ENCODE measurements at places on chromosomes 2 and 18. TPM values are rescaled to one million over a fixed set of nuclear protein-coding genes. Genes with fewer than 3 reads are reported as not detected.

DNA sequence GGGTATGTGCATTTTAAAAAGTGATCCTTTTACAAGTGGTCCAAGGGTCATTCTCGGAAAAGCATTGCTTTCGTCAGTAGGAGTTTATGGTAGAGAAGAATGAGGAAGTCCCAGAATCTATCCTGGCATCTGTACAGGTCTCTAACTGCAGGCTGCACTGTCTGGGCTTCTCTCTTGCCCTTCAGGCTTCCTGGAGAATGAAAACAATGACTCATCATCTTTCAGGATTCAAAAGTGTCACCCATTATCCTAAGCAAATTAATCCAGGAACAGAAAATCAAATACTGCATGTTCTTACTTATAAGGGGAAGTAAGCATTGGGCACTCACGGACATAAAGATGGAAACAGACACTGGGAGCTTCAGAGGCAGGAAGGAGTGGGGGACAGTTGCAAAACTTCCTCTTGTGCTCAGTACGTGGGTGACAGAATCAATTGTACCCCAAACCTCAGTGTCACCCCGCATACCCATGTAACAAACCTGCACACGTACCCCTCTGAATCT, 60.2 kb upstream of the TXNDC2 start:
- peak; percentile 83 for DNase-seq

GRCh38 chr2:53785366-53785765, 1.4 kb downstream of the ASB3 start:
- DNase-seq, result no peak

Gene TTN
- total RNA-seq, result 0.05 TPM

DNA sequence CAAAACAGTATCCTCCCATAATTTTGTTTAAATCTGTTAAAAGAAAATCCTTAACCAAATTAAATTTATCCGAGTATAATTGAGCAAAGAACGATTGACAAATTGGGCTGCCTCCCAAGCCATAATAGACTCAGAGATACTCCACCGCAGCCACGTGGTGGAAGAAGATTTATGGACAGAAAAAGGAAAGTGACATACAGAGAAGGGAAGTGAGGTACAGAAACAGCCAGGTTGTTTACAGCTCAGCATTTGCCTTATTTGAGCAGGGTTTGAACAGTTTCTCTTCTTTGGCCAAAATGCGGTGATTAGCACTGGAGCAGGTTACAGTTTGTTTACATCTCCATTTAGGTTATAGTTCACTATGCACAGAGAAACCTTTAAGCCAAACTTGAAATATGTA, 60.8 kb downstream of the KYNU start:
- no peak for DNase-seq

Gene DAPL1
- not detected for total RNA-seq

- DNase-seq, result no peak
These were observed 144.3 kb downstream of the FMNL2 start for GRCh38 chr2:152479282-152479681.

Measured in HCT116 (cell line).